ENCODE measurements at places on chromosomes 2 and 18.

GRCh38 chr18:50475538-50476193 lies 84.2 kb upstream of the MAPK4 start:
- no peak for DNase-seq

DNA sequence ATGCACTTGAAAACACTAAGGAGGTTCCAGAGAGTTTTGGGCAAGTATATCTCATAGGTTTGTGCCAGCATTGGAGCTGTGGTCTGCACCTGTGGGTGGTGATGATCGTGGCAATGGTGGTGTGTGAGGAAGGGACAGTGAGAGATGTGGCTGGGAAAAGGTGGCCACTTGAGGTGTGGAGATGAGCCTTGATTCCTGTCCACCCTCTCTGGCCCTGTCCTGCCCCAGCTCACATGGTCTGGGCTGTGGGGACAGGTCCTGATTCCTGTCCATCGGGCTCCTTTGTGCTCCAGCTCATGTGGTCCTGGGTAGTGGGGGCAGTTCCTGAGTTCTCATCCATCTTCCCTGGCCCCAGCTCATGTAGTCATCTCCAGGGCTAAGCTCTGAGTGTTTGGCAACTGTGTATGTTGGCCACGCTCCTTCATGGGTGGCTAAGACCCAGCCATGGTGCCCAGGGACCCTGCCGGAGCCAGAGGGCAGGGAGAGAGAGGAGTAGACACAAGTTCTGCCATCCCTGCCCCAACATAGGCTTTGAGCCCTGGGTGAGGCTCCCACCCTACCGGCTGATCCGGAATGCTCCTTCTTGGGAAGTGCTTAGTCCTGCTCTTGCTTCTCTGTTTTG lies 294.4 kb upstream of the HDAC4 start:
- DNase-seq: no peak

- DNase-seq: no peak
These were observed 49.3 kb downstream of the LYPD6B start for GRCh38 chr2:149087751-149088150.

- no peak for DNase-seq
These were observed 51.3 kb upstream of the ODC1 start for GRCh38 chr2:10499275-10499907.

DNA sequence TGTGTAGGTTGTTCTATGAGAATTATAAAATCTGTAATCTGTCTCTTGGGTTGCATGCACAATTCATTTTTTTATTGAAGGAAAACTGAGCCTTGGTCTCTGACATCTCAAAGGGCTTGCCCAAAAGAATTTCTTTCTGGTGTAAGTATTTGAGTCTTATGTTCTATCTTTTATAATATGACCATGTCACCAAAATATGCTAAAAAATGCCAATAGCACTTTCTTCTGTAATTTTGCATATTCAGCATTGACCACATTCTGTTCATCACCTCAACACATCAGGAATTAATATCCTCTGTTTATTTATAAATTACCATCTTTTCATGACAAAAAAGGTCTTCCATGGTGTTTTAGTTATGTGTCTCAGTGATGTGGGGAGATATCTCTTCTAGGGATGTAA lies 268.7 kb upstream of the TCF4 start:
- DNase-seq: no peak

All from cerebellum (tissue), 4 donors.